ENCODE measurements at places on chromosomes 11 and 22. TPM values are rescaled to one million over a fixed set of nuclear protein-coding genes. Genes with fewer than 3 reads are reported as not detected.

MRGPRE gene
- 0.31 TPM for total RNA-seq

RAB30 gene
- total RNA-seq = 15.3 TPM

SMIM35 gene
- total RNA-seq = not detected

OR8U1 gene
- total RNA-seq = not detected

TMEM25 gene
- total RNA-seq = 33.2 TPM

DNA sequence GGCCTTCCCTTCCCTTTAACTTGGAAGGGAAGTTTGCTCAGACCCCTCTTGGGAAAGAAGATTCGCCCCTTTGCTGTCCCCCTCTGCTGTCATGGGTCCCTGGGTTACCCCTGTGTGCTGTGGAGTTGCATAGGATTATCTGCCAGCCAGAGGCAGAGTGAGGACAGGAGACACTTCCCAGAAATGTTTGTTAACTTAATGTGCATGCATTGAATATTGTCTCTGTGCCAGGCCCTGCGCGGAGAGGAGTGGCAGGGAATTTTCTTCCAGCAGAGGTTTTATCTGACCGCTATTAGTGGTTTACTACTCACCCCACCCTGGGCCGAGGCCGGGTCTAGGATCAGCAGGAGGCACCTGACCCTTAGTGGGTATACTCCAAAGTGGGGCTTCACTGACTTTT lies 894.8 kb downstream of the TBC1D22A start:
- H3K4me1 ChIP-seq = no peaks in the 10 kb centered on the region
- no peaks in the 10 kb centered on the region for H3K27me3 ChIP-seq
- no peaks in the 10 kb centered on the region for H3K36me3 ChIP-seq
- no peak overlapping the region for H3K27ac ChIP-seq
- no peak for DNase-seq

DNA sequence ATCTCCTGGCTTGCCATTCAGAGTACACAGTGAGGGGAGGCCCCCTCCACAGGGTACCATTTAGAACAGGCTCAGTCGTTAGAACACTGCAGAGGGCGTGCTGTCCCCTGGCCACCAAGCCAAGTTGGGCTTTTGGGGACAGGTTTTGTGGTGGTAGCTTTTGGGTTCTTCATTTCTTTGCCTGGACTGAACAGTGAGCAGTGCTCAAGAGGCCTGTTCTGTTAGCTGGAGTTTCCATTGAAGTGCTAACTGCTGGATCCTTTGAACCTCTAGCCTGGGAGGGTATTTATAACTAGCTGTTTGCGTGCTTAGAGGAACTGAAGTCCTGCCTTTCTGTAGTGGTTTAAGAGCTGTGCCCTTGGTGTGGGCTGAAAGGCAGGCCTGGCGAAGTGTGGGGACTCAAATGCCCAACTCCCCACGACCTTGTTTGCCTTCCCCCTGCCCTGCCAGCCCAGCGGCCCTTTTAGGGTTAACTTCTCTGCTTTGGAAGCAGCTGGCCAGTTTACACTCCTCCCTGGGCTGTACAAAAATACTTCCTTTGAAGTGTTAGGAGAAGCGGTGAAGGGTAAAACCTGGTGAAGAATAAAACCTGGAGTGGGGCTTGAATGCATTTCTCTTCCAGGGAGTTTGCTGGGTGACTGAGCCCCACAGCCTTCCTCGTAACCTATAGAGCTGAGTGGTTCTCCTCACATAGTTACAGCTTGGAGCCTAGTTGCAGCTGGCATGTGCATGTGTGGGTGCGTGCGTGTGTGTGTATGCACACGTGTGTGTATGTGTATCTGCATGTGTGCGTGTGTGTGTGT lies 34.6 kb downstream of the ZNRF3 start:
- no peaks in the 10 kb centered on the region for H3K27me3 ChIP-seq
- H3K4me3 ChIP-seq = no peak overlapping the region
- no peaks in the 10 kb centered on the region for H3K36me3 ChIP-seq
- peaks cover 34% of the 10 kb centered on the region for H3K4me1 ChIP-seq
- H3K27ac ChIP-seq = peak overlapping the region; percentile 53

DNA sequence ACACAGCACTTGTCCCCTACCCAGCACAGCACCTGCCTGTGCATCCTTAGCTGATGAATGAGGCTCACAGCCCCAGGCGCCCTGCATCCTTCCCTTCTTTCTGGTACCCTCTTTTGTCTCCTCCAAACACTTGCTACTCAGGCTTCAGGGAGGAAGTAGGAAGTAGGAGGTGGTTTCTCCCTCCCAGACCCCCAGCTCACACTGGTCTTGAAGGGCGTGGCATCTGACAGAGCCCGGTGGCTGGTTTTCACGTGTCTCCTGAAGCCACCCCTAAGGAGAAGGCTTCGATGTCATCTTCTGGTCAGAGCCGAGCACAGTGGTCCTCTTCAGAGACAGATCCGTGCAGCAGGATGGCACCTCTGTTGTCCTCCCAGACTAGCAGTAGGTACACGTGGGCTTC lies 109.8 kb downstream of the PTPRJ start:
- DNase-seq = no peak
- no peak overlapping the region for H3K4me3 ChIP-seq
- H3K4me1 ChIP-seq = peaks cover 30% of the 10 kb centered on the region
- no peaks in the 10 kb centered on the region for H3K27me3 ChIP-seq

DNA sequence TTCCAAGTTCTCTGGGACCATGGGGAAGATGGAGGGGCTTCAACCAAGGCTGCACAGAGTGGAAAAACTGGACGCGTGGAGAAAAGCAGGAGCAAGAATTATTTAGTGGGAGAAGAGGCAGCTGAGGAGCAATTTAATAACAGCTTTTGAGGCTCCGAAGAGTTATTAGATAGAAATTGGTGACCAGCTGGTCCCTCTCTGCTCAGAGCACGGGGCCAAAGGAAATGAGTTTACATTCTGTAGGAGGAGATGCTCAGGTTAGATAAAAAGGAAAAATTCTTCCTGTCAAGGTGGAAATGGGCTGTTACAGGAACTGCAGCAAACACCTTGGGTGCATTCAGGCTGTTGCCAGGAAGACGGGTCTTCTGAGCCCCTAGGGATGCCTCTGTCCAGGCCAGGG lies 47.0 kb upstream of the GALNT18 start:
- no peak overlapping the region for H3K27ac ChIP-seq
- H3K4me3 ChIP-seq = no peak overlapping the region
- DNase-seq = no peak
- H3K27me3 ChIP-seq = no peaks in the 10 kb centered on the region
- H3K4me1 ChIP-seq = no peaks in the 10 kb centered on the region

GRCh38 chr11:134537296-134537695 lies 125.3 kb upstream of the B3GAT1 start:
- no peaks in the 10 kb centered on the region for H3K4me1 ChIP-seq
- no peak overlapping the region for H3K4me3 ChIP-seq
- no peaks in the 10 kb centered on the region for H3K36me3 ChIP-seq
- H3K27ac ChIP-seq = no peak overlapping the region

GRCh38 chr11:95435192-95435591 lies 204.2 kb upstream of the SESN3 start:
- H3K36me3 ChIP-seq = no peaks in the 10 kb centered on the region
- H3K4me1 ChIP-seq = no peaks in the 10 kb centered on the region
- H3K4me3 ChIP-seq = no peak overlapping the region
- DNase-seq = no peak
- no peak overlapping the region for H3K27ac ChIP-seq
- no peaks in the 10 kb centered on the region for H3K27me3 ChIP-seq

GRCh38 chr22:44337678-44338004 lies 24.9 kb upstream of the SHISAL1 start:
- peaks cover 5% of the 10 kb centered on the region for H3K4me1 ChIP-seq
- DNase-seq = no peak
- H3K27ac ChIP-seq = no peak overlapping the region
- H3K27me3 ChIP-seq = peaks cover 5% of the 10 kb centered on the region
- H3K36me3 ChIP-seq = no peaks in the 10 kb centered on the region
- H3K4me3 ChIP-seq = no peak overlapping the region
